H4 (cell line): ENCODE measurements at places on chromosomes 7 and 10. TPM values are rescaled to one million over a fixed set of nuclear protein-coding genes. Genes with fewer than 3 reads are reported as not detected.

ASNS gene
- total RNA-seq: 225 and 335 TPM in 2 replicates

OR2A7 gene
- total RNA-seq: not detected in 2 replicates

SEC31B gene
- 0.31 and 0.33 TPM in 2 replicates for total RNA-seq

PDLIM1 gene
- total RNA-seq: 25.0 and 42.5 TPM in 2 replicates

FXYD4 gene
- total RNA-seq: not detected in 2 replicates

GLCCI1 gene
- total RNA-seq: 6.7 and 8.1 TPM in 2 replicates

NKX1-2 gene
- total RNA-seq: 0.02 TPM in 1 of 2 replicates, not detected in the other

ADAMTS14 gene
- total RNA-seq: 0.45 and 0.74 TPM in 2 replicates

TMEM178B gene
- total RNA-seq: 0.04 TPM in 2 replicates

ESYT2 gene
- 26.5 and 26.9 TPM in 2 replicates for total RNA-seq

SNCG gene
- 1.7 and 2.2 TPM in 2 replicates for total RNA-seq

SPDYE5 gene
- not detected in 2 replicates for total RNA-seq

VAX1 gene
- not detected in 2 replicates for total RNA-seq

CYP2C19 gene
- not detected in 2 replicates for total RNA-seq

IMPDH1 gene
- total RNA-seq: 46.7 and 56.6 TPM in 2 replicates

CFAP43 gene
- total RNA-seq: 0.27 TPM in 1 of 2 replicates, not detected in the other

FGFBP3 gene
- 0.21 and 0.45 TPM in 2 replicates for total RNA-seq
